ENCODE measurements at places on chromosomes 7 and 10.

GRCh38 chr7:66522518-66522917 is 106.2 kb upstream of the KCTD7 start:
- DNase-seq = no peak

DNA sequence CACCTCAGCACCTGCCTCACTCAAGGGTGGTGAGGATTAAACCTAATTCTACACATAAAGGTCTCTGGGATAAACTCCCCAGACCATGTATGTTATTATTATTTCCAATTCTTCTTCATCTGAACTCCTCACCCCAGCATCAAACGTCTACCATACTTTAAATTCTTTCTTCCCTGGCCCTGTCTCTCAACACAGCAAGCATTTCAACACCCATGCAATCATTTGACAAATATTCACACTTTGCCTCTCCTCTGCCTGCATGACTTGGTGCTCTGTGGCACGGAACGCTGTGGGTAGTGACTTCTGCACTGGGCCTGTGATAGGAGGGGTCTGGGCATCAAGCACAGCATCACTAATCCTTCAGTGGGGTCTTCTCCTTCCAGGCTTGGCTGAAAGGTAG is 490.8 kb downstream of the TNS3 start:
- DNase-seq = no peak

GRCh38 chr10:13189961-13190360 is 28.6 kb downstream of the MCM10 start:
- no peak for DNase-seq

DNA sequence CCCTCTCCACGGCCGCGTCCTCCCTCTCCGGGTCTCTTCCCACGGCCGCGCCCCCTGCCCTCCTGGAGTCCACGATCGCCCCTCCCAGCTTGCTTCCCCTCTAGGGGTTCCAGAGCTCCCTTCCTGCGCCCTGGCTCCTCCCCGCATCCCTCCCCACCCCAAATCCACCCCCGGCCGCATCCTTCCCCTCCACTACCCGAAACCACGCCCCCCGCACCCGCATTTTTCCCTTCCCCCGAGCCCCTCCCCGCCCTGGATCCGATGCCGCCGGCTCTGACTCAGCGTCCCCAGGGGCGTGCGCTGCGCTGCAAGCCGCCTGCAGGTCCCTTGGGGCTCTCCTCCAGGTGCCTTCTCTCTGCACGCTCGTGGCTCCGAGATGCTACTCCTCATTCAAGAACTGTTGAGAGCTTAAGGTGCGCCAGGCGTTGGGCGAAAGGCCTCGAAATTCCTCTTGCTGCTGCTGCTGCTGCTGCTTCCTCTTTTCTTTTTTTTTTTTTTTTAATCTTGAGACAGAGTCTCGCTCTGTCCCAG is 372 bp upstream of the TMEM130 start:
- peak; percentile 57 for DNase-seq

DNA sequence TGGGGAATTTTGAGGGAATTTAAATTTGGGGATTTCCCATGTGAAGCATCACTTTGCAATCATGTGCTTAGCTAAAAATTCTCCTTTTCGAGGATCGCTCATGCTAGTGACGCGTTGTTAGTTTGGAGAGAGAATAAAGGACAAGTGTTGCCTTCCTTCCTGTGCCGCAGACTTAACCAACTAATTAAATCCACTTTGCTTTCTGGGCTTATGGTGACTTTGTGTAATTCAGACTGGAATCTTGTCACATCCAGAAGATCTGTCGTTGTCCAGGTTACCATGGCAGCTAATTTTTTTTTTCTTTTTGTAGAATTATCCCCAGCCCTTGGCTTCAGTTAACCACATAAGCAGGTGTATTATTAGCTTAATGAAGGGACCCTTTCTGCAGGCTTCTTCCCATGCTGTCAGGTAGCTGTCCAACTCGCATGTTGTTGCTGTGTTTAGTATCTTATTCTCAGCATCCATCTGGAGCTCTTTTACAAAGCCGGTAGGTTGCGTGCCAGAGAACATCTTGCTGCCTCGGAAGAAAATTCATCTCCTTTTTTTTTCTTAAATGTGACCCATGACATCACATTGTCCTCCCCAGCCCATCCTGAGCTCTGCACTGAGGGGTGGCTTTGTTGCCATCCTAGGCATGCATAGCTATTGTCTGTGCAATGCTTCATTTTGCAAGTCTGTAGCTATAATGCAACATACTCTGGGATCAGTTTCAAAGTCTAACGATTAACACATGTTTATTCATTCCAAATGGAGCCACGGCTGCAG is 47.2 kb upstream of the NRP1 start:
- no peak for DNase-seq

DNA sequence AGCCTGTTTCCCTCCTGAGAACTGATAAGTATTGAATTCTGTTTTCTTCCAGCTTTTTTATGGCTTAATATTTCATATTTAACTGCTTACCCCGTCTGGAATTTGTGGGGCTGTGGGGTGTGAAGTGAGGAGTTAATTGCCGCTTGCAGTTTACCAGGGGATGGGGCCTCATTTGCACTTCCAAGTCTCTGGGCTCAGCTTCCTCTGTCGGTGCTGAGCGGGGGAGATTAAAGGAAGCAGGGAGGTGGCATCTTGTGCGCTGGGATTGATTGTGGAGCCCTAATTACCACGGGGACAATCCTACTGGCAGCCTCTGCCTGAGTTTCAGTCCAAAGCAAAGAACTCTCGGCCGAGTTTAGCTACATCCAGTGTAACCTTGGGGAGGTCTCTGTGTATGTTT is 33.4 kb downstream of the ELFN1 start:
- DNase-seq = no peak

- peak; percentile 15 for DNase-seq
Measured at GRCh38 chr10:24617771-24618396, 105.8 kb downstream of the ARHGAP21 start.

DNA sequence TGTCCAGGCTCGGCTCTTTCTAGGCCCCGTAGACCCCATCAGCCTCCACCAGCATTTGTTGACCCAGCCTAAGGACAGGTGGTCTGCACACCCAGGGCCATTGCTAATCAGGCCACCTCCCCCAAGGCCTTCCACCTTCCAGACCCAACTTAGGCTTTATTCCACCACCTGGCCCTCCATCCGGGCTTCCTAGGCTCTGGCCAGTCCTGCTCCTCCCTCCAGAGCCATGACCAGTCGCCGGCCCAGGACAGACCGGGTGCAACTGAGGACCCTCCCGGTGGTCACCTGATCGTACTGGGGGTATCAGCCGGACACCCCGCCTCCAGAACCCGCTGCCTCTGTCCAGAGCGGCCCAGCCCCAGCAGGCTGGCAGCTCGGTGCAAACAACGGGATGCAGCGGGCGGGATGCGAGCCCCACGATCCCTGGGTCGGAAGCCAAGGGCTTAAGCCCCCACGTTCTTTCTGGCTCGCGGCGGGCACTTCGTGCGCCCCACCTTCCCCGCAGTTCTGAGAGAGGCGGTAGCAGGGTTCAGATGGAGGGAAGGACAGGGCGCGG is 545 bp downstream of the NACAD start:
- DNase-seq = no peak

DNA sequence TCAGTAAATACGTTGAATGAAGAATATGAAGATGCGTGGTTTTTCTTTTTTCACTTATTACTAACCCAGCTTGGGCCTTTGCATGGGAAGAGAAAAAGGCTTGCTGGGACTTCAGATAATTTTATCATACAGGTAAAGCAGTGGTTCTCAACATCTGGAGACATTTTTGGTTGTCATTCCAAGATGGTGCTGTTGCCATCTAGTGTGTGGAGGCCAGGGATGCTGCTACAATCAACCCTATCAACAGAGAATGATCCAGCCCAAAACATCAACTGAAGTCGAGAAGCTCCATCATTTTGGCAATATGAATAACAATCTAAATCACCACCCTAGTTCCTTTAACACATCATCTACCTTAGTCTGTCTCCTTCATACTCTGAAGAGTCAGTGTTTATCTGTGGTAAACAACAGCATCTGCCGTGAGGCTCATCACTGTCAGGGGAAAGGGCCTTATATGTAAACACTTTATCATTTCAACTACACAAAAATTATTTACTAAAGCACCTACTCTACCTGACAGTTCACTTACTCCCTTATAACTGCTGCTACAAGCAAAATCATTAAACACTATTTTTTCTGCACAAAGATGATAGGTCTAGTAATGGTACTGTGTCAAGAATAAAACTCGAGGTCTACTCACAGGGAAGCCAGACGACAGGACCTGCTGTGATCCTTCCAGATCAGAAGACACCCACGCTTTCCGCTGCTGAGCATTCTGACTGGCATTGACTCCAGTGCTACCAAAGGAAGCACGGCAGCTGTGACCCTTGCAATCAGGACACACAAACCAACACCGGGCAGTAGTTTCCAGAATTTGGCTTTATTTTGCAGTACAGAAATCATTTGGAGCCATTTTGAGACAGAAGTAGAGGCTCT is 48.6 kb downstream of the GDI2 start:
- no peak for DNase-seq

GRCh38 chr10:93844979-93845626 is 48.7 kb upstream of the SLC35G1 start:
- DNase-seq = no peak

DNA sequence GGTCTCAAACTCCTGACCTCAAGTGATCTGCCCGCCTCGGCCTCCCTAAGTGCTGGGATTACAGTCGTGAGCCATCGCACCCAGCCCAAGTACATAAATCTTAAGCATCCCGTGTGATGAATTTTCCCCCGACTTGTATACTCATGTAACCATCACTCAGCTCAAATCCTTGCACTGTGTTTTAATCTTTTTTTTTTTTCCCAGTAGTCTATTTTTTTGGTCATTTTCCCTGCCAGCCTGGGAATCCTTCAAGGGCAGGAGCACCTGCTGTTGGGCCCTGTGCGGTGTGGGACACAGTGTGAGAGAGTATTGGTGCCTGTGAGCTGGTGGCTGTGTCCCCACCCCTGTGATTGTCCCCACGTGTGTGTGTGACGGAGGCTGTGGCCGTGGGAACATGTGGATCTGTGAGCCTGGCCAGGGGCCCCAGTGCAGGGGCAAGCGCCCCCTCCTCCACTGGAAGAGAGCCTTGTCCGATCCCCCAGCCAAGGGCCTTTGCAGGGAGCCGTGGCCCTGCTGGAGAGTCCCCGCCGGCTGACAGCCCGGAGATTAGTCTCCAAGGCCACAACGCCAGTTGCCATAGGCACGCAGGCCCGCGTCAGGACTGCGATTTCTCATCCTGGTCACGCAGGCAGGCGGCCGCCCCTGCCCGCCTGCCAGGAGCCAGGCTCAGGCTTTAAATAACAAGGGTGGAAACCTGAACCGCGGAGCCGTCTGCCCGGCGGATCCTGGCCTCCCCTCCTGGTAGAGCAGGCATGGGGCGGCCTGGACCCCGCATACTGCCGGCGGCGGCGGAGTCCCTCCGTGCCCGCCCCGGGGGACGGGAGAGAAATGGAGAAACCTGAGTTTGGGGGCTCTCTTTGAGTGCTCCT is 26.5 kb downstream of the GTF2IRD1 start:
- DNase-seq = no peak

DNA sequence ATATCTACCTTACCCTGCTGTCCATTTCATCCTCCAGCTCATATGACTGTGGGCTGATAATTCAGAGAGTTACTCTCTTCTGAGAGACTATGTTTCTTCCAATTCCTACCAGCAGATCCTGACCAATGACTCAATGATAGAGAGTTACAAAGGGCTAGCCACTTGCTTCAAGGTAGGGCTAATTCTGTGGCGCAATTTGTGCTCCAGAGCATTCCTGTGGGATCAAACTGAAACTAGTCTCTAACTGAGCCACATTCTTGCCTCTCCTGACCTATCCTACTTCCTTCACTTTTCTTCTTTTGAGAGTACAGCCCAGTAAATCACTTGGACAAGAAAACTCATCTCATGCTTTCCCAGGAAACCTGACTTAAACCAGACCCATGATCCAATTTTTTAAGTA is 17.9 kb upstream of the ASZ1 start:
- no peak for DNase-seq

- DNase-seq = no peak
Measured at GRCh38 chr7:28347475-28348318, 64.6 kb upstream of the CREB5 start.

DNA sequence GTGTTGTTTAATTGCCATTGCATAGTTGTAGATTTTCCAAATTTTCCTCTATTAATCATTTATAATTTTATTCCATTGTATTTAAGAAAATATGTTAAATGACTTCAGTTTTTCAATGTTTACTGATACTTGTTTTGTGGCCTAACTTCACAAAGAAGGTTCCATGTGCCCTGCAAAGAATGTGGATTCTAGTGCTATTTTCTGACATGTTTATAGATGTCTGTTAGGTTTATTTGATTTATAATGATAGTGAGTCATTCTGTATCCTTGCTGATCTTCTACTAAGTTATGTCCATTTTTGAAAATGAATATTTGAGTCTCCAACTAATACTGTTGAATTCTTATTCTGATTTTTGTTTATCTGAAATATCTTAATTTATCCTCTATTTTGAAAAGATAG is 369.0 kb downstream of the MAGI2 start:
- DNase-seq = no peak

DNA sequence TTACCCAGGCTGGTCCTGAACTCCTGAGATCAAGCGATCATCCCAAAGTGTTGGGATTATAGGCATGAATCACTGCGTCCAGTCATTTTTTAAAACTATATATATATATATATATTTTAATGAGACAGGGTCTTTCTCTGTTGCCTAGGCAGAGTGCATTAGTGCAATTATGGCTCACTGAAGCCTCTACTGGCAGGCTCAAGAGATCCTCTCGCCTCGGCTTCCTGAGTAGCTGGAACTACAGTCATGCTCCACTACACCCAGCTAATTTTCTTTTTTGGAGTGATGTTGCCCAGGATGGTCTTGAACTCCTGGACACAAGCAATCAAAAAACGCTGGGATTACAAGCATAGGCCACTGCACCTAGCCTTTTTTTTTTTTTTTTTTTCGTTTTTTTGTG is 55.3 kb upstream of the KAT6B start:
- DNase-seq = no peak

GRCh38 chr10:111384556-111384955 is 307.7 kb downstream of the ADRA2A start:
- no peak for DNase-seq

- no peak for DNase-seq
Measured at GRCh38 chr7:135743907-135744731, 4.5 kb downstream of the FAM180A start.

DNA sequence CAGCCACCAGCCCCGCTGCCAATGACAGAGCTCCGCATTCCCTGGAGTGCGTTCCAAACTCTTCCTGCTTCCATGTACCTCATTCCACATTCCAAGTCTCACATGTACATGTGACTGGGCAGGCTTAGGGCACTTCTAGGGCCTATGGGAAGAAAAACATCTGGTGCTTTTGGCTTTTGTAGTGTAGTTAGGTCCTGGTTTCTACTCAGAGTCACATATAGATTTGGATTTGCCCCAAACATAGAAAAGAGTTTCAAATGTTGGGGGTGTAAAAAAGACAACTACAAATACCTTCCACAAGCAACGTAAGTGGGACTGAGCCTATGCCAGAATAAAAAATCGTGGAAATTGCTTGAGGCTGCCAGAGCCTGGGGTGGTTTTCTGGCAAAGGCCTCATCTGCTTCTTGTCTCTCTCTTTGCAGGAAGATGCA is 84.1 kb downstream of the ZNF467 start:
- DNase-seq = no peak

- no peak for DNase-seq
Measured at GRCh38 chr7:48971173-48971572, 46.8 kb downstream of the CDC14C start.

GRCh38 chr10:99330347-99330924 is 1.3 kb downstream of the CNNM1 start:
- no peak for DNase-seq

- no peak for DNase-seq
Measured at GRCh38 chr7:104894726-104895521, 119.1 kb upstream of the KMT2E start.

- DNase-seq = no peak
Measured at GRCh38 chr7:106216923-106217542, 67.8 kb downstream of the NAMPT start.
